ENCODE measurements at places on chromosomes 2 and 18.

DNA sequence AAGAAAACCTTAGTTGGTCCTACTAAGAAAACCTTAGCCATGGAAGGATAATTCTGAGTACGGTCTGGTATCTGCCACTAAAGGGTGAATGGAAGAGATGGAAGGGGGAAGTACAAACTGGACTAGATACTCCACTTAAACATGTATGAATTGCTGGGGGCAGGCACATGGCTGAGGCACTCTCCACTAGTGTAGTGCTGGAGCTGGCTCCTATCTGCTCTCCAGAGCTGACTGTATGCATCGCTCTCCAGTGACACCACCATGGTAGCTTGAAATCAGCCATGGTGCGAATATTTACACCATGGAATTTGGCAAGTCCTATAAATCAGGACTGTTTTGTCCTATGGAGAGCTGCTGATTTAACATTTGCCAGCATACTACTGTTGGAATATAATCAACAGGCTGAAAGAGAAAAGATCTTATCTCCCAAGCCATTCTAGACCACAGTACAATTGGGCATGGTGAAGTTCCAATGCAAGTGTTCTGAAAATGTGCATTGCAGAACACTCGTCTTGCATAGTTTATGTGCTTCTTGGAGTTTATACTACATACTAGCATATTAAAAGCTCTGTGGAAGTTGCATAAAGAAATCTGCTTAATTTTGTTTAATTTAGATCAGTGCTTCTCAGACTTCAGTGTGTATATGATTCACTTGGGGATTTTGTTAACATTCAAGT is 277.4 kb downstream of the TDRD15 start:
- no peak for DNase-seq

GRCh38 chr2:78718473-78718872 is 307.0 kb upstream of the REG3G start:
- DNase-seq = no peak

DNA sequence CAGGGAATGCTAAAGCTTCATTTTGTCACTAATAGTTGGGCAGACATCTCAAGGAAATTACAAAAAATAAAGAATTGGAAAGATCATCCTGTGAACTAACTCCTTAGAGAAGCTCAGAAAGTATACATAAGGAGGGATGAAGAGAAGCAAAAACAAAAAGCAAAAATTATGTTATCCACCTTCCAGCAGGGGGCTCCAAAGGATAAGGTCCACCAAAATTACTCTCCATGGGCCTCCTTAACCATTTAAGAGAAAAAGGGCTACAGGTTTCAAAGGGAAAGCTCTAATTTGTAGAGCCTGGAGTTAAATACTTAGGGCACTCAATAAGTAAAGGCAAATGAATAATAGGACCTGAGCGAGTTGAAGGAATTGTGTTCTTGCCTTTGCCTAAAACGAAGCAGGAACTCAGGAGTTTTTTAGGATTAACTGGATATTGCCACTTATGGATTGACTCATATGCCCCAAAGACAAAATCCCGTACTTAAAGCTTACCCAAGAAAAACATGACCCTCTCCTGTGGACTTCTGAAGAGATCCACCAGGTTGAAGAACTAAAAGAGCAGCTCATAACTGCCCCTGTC is 1167.9 kb downstream of the DSC3 start:
- no peak for DNase-seq

- no peak for DNase-seq
Observed at GRCh38 chr2:210635257-210635656, 78.9 kb downstream of the CPS1 start.

- no peak for DNase-seq
Observed at GRCh38 chr18:10379522-10379921, 74.9 kb upstream of the APCDD1 start.

GRCh38 chr2:76667821-76668271 is 854.3 kb downstream of the LRRTM4 start:
- DNase-seq = no peak

DNA sequence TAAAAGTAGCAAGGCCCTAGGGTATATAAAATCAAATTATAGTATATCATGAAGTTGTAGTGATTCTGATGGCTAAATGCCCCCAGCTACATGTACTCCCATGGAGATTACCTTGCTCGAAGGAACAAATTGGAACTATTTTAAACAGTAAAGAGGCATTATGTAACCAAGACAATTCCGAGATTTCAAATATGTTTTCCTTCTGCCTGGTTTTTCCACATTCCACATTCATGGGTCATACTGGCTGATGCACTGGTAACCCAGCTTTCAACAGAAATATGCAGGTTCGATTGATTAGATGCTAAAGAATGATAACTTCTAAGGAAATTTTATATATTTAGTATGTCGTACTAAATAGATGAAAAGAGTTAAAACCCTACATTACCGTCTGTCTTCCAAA is 62.3 kb upstream of the MGAT4A start:
- DNase-seq = no peak

DNA sequence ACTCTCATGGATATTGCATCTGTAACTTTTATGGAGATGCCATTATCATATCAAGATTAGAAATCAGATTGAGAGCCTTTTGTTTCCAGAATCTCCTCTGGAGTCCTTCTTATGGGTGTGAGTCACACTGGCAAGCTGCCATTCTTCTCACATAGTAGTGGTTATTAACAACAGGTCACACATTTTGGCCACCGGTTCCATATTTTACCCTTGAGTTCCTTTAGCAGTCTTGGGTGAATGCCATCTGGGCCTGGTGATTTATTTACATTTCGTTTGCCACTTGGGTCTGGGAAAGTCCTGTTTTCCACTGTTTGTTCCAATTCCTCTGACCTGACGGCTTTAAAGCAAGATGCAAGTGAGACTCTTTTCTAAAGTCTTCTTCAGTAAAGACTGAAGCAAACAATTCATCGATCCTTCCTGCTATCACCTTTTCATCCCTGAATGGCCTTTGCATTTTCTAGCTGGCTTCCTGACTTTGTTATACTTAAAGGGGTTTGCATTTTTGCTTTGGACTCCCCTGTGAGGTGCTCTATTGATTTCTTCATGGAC is 80.5 kb upstream of the CAVIN2 start:
- no peak for DNase-seq
